ENCODE measurements at places on chromosomes 2 and 18. TPM values are rescaled to one million over a fixed set of nuclear protein-coding genes. Genes with fewer than 3 reads are reported as not detected.

The TEKT4 gene
- not detected for total RNA-seq

The FHOD3 gene
- 14.4 TPM for total RNA-seq

The KLHL29 gene
- total RNA-seq: 5.5 TPM

The TBR1 gene
- total RNA-seq: not detected

The KCNG2 gene
- not detected for total RNA-seq

The MPP4 gene
- not detected for total RNA-seq

The CEBPZOS gene
- 37.8 TPM for total RNA-seq

The TMEM200C gene
- total RNA-seq: 0.06 TPM

The SIX3 gene
- not detected for total RNA-seq

The NPAS2 gene
- total RNA-seq: 53.1 TPM

Data from mucosa of descending colon (tissue), 3 donors.